ENCODE measurements at places on chromosomes 6 and 20.

GRCh38 chr6:128464790-128465189, 55.6 kb downstream of the PTPRK start:
- DNase-seq, result no peak

DNA sequence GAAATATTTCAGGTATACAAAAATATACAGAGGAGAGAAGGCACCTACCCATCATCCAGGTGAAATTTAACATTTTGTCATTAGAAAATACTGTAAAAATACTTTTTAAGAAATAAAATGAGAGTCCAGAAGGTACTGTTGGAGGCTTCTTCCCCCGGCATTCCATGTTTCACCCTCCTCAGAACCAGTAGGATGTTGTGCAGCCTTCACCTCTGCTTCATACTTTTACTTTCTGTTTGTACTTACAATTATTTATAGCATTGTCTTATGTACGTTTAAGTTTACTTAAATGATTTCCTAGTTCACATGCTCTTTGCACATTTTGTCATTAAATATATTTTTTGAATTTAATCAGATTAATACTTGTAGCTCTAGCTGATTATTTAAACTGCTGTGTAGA, 30.9 kb downstream of the TMEM200A start:
- DNase-seq, result no peak

GRCh38 chr20:46704714-46705377, 4.6 kb upstream of the SLC2A10 start:
- DNase-seq, result no peak

DNA sequence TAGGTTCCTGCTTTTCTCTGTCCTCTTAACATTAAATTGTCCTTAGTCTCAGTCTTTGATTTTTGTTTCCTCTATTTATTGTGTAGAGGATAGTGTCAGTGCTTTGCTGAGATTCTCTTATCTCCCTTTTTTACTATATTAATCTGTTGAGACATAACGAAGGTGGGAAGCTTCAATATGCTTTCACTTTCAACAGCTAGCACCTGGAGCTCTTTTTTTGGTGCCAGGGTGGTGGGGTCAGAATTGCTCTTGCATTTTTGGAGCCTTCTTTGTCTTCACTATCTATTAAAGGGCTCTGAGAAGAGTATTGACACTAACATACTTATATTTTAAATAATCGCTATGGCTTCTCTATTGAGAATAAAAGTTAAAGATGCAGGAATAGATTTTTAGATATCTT, 97.1 kb upstream of the EPHA7 start:
- DNase-seq, result no peak

DNA sequence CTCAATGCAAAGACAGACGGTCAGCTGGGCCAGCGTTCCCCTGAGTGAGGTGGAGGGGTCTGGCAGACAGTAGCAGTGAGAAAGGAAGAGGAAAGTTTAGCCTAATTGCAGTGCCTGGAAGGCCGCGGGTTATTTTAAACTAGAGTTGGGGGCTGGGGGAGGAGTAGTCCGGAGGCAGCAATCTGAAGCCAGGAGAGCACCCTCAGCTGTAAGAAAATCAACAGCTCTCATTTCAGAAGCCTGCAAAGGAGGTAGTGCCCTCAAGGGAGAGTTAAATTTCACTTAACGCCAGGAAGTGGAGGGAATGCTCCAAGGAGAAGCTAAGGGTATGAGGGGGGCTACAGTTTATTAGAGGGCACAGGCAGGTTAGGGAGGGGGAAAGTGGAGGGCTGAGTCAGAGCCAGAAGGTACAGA, 26.9 kb downstream of the RING1 start:
- DNase-seq, result no peak

DNA sequence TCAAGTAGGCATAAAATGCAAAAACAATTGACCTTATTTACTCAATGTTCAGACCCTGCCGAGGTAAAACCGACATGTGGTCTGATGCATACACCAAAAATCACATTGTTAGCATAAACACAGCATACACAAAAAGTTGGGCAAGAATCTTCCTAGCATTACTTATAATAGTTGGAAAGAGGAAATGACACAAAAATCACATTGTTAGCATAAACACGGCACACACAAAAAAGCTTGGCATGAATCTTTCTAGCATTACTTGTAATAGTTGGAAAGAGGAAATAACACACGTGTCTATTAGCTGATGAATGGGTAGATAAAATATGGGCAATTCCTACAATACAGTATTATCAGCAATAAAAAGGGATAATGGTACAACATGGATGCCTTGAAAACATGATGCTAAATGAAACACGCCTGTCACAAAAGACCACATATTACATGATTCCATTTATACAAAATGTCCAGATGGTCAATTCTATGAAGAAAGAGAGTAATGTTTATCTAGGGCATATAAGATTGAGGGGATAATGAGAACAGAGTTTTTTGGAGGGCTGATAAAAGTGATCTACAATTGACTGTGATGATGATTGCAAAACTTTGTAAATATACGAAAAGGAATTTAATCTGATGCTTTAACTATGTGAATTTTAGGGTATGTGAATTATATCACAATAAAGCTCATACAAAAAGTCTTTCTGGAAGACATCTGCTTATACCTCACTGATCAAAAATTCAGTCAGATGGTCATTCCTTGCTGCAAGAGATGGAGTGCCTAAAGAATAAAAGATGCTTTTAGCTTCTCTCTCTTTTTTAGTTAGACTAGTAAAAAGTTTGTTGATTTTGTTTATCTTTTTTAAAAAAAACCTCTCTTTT, 1019.5 kb upstream of the CITED2 start:
- no peak for DNase-seq

DNA sequence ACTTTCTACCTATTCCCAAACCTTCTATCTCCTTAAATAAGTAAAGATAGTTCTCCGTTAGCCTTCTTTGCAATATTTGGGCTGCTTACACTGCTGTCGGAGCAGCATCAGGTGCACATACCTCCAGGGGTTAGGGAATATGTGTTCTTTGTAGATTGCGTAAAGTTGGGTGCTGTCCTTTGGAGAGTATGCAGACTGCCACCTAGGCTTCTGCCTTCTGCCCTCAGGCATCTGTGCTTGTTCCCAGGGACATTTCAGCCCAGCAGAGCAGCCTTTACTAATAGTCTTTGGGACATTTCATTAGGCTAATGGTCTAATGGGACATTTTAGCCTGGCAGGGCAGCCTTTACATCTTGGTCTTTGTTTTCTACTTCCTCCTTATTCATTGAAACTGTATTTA, 260.6 kb downstream of the TPBG start:
- no peak for DNase-seq

DNA sequence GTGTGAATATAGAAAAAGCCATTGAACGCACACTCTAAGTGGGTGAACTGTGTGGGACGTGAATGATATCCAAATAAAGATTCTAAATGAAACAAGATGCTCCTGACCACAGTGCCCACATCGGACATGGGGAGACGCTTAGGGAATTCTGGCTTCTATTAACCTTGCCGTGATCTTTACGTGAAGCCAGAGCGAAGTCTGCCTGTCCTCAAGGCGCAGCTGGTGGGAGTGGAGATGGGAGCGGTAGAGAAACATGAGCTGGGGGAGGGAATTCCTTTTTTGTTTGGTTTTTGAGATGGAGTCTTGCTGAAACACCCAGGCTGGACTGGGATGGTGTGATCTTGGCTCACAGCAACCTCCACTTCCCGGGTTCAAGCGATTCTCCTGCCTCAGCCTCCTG, 46.0 kb downstream of the VSTM2L start:
- DNase-seq, result no peak

DNA sequence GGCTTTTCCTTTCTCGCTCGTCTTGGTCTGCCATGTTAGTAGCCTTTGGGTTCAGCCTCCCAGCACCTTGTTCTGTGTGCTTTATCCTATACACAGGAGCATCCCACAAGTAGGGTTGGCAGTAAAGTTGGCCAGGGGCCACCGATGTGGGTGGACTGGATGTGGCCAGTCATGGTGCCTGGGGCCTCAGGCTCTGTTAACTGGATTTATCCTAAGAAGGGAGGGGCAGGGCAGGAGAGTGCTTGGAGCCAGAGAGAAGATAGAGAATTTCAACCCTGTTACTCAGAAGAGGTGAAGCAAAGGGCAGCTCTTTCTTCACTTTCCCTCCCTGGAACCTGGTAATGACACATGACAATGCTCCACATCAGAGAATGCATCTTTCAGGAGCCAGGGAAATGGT, 14.1 kb upstream of the SIRPB2 start:
- no peak for DNase-seq

GRCh38 chr6:113219783-113220182, 637.4 kb upstream of the MARCKS start:
- DNase-seq, result no peak

DNA sequence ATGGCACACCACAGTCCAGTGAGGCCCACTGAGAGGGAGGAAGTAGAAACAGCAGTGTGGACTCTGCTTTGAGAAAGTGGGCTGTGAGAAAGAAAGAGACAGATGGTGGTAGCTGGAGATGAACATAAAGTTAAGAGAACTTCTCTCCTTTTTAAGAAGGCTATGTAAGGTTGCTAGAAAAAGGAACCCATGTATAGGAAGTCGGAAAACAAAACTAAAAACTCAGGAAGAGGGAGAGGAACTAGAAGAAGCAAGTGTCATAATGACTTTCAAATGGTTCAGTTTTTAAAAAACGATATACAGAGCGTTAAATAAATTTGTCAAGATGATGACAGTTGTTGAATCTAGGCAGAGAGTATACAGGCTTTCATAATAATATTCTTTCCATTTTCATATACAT, 25.4 kb upstream of the GMNN start:
- no peak for DNase-seq

GRCh38 chr20:19692685-19693119, 65.4 kb upstream of the RIN2 start:
- peak; percentile 14 for DNase-seq

DNA sequence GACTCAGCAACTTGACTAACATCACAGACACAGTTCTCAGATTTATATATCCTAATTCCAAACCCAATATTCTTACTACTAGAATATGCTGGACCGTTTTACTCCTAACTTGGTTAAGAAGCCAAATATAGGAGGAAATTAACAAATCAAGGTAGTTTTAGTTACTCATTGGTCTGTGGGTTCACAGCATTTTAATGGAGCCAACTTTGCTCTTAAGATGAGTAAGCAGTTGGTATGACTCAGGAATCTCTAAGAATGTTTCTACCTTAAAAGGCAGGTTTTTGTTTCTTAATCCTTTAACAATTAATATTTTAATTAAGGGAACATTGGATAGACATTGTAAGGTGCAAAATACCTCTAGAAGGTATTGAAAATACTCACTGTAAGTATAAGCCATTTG, 31.6 kb downstream of the OPRM1 start:
- no peak for DNase-seq

DNA sequence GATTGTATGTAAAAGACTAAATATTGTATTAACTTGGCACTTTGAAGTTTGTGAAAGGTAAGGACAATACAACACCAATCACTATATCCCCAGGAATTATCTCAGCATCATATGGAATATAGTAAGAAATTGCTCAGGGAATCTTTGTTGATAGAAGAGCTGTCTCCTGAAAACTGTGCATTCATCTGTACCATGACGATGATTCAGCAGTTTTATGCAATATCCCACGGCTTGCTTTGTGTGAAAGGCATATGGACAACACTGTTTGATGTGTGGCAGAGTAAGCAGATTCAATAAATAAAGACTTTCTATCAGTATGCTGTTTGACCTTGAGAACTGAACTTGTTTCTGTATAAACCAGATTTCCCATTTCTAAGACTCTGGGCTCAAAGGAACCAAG, 147.5 kb upstream of the PLN start:
- DNase-seq, result no peak

- DNase-seq, result no peak
Observed at GRCh38 chr6:75202676-75203131, 3.1 kb downstream of the COL12A1 start.

GRCh38 chr20:58950603-58951002, 30.5 kb upstream of the NELFCD start:
- DNase-seq, result no peak

DNA sequence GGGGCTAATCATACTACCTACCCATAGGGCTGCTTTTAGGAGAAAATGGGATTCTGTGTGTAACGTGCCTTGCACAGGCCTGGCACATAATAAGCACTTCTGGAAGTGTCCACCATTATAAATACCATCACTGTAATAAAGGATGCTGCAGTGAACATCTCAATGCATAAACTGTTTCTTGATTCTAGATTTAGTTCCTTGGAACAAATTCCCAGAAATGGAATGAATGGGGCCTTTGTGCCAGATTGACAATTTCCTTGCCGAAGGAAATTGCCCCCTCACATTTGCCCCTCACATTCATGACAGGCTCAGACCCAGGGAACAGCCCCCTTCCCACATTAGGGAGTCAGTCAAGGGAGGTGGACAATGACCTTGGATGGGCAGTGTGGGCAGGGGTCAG, 29.2 kb downstream of the BPIFB4 start:
- no peak for DNase-seq

GRCh38 chr6:149441740-149442139, 41.7 kb downstream of the SUMO4 start:
- no peak for DNase-seq

- DNase-seq, result no peak
Observed at GRCh38 chr6:167855825-167856425, 29.2 kb downstream of the AFDN start.

DNA sequence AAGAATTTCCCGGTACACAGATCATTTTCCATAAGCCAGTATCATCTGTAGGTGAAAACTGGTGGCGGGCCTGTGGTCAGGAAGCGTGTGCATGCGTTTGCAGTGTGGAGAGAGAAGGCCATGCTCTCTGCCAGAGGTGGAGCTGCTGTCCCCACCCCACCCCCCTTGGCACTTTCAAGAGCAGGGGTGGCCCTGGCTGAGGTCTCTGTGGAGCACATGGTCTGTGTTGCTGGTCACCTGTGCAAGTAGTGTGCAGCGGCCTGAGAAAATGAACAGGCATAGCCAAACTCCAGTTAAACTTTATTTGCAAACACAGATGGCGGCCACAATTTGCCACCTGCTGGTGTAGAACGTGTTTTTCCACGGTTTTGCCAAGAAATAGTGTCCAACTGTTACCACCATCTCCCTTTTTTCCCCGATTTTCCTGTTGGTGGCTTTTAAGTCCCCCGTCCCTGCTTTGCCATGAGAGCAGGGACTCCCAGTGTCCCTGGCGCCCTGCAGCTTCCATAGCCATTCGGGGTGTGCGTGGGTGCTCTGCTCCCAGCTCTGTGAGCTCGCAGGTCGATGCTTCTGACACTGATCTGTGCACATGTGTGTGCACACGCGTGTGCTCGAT, 2.5 kb downstream of the ADRM1 start:
- no peak for DNase-seq

GRCh38 chr6:155473741-155474140, 18.1 kb upstream of the NOX3 start:
- no peak for DNase-seq

DNA sequence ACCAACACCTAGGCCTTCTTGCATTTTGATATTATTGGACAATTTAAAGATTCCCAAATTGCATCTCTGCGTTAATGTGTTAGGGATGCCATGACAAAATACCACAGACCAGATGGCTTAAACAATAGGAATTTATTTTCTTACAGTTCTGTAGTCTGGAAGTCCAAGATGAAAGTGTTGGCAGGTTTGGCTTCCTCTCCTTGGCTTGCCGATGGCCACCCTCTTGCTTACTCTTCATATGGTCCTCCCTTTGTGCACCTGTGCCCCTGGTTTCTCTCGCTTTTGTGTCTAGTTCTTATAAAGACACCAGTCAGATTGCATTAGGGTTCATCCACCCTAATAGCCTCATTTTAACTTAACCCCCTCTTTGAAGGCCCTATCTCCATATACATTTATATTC, 842.4 kb upstream of the FLRT3 start:
- DNase-seq, result no peak

- DNase-seq, result no peak
Observed at GRCh38 chr20:38830356-38830755, 24.9 kb downstream of the PPP1R16B start.

GRCh38 chr6:31053873-31054272, 43.6 kb downstream of the MUC22 start:
- DNase-seq, result no peak

Data from activated CD8-positive, alpha-beta memory T cell treated with anti-CD3 and anti-CD28 coated beads for 1 hour (primary cell).